ENCODE measurements at places on chromosomes 11 and 22.

GRCh38 chr11:48008951-48009270 lies 28.6 kb downstream of the PTPRJ start:
- peak; percentile 27 for DNase-seq

DNA sequence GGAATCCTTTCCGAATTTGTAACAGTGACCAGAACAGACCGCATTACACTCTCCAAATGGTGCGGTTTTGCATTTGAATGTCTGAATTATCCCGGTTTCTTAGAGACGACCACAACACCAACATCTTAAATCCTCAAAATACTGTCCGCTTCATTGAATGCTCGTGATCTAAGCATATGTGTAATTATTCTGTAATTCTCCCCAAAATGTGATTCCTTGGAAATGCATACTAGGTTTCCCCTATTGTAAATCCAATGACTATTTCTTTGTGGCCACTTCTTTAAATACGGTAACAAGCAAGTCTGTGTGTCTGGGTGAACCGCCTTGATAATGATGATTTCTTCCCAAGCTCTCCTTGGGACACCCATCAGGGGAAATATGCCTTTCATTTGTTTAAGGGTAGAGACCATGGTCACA lies 87.3 kb upstream of the DBX1 start:
- DNase-seq = no peak

- DNase-seq = no peak
Measured at GRCh38 chr22:38352436-38352835, 35.2 kb upstream of the CSNK1E start.

DNA sequence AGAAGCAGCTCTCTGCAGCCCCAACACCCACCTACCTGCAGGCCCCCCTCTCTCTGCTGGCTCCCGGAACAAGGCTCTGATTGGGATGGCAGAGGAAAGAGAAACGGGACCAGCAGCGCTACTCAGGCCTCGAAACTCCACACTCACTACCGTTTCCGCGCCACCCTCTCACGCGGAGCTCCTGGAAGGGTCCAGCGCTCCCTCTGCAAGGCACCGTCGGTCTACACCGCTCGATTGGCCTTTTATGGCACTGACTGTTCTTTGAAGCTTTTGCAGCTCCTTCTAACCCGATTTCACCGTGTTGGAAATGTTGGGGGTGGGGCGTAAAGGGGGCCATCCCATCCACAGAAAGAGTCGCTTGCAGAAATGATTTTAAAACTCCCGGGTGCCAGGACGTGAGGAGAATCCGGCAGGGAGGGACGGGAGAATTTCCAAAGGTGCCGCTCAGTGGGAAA lies 323 bp upstream of the PANX1 start:
- no peak for DNase-seq

DNA sequence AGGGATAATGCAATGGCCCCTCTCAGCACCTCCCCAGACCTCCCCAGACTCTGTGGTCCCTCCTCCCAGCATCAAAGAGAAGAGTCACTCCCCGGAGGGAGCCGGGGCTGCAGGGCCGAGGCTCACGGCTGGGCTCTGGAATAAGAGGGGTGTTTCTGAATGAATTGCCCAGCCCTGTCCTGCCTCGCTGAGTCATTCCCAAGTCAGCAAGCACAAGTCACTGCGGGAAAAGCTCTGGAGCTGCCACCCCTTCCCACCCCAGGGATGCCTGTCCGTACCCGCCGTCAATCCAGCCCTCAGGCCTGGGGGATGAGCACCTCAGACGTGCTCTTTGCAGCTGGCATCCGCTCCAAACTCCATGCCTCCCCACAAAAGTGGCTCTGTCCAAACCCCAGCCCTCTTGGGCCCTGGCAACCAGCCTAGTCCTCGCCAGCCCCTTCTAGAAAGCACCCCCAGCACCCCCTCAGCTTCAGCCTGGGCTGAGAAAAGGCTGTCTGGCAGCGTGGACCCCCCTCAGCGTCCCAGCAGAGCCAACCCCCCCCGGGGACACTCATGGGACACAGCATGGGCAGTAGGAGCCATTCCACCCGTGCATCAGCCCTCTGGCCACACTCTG lies 22.7 kb downstream of the CELSR1 start:
- no peak for DNase-seq

- no peak for DNase-seq
Measured at GRCh38 chr11:127925475-127925874, 661.9 kb downstream of the ETS1 start.

- DNase-seq = no peak
Measured at GRCh38 chr11:62857541-62857982, 18.2 kb upstream of the WDR74 start.

GRCh38 chr22:43440104-43440387 lies 28.2 kb downstream of the MPPED1 start:
- no peak for DNase-seq

DNA sequence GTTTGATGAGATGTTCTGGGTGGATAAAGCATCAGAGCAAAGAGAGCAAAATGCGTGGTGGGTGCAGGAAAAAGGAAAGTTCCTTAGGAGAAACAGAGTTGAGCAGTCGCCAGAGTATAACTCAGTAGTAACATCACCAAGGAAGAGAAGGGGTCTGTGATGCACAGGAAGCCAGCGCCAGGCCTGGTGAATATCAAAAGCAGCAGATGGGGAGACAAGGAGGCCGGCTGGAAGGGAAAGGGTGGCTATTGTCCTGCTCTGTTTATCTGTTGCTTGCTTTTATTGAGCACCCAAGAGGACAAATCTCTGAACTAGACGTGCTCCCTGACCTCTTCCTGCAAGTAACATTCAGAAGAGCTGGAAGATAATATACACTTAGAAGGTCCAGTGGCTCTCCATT lies 52.7 kb upstream of the GRAMD1B start:
- DNase-seq = no peak

DNA sequence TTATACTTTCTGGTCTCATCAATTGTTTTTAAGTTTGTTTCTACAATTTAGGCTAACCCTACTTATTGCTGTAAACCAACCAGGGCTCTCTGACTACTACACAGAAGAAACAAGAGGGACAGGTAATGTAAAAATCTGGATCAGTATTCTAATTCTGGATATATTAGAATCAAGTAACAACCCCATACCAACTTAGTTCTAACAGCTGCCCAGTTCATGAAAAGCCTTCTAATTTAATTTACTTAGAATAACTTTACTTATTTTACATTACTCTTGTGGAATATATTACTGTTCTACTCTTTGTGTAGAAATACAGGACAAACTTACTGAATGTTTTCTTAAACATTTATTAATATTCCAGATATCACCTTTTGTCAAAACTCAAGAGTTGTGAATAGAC lies 45.5 kb upstream of the DBX1 start:
- no peak for DNase-seq

GRCh38 chr22:17655289-17655688 lies 16.7 kb downstream of the BCL2L13 start:
- DNase-seq = no peak

DNA sequence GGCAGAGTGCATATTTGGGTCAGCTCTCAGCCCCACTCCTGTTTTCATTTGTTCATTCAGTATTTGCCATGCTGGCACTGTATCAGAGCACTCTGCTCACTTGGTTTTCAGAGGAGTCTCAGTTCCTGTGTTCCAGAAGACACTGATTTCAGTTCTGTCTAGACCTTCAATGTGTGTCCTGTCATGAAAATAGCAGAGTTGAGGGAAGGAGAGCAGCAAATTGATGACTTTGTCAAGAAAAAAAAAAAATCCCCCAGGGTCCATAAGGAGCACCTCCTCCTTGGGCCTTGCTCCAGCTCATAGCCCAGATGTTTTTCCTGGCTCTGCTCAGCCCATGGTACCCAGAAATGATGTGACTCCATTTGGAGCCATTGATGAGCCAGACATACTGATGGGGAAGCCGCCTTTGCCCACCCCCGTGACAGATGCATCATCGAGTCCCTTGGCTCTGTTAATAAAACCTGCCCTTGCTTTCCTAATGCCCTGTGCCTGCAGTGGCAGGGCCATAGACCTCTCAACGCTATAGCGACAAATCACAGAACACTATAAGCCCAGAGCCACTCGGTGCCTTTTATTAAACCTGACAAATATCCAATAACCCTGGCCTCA lies 107.0 kb downstream of the PKNOX2 start:
- no peak for DNase-seq

DNA sequence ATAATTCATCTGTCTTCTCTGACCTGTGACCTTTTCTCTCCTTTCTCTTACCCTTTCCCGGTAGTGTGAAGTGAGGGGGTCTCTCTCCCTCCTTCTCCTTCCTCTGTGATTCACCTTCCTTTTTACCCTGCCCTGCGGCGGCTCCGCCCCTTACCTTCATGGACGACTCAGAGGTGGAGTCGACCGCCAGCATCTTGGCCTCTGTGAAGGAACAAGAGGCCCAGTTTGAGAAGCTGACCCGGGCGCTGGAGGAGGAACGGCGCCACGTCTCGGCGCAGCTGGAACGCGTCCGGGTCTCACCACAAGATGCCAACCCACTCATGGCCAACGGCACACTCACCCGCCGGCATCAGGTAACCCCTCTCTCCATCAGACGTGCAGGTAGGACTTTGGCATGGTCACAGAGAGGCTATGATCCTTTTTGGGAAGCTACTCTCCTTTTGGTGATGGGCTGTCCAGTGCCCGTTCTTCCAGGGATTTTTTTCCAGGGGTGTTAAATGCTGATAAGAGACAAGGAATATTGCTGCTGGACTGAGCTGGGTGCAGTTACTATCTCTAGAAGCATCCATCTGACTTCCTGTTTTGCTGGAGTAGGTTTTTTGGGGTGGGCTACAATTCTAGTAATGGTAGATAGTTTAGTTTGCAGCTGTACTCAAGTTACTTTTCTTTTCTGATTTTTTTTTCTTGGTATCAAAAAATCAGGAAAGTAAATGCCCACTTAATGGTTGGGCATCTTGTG lies 29.9 kb downstream of the CTNND1 start:
- DNase-seq = no peak

- no peak for DNase-seq
Measured at GRCh38 chr11:123659311-123659710, 4.9 kb upstream of the SCN3B start.

DNA sequence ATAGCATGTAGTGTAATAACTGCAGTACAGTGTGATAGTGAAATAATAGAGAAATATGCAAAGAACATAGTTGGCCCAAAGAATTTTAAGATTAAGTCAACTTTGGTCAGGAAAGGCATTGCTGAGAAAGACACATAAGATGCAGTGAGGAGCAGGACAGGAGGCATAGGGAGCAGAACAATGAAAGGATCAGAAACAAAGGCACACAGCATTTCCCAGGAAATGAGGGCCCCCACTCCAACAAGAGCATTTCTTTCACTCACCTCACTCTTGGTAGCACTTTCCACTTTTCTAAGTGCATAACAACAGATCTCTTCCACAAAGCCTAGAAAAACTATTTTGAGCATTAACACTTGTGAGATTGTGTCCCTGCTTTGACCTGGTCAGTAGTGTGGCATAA lies 238.4 kb upstream of the FAT3 start:
- DNase-seq = no peak

DNA sequence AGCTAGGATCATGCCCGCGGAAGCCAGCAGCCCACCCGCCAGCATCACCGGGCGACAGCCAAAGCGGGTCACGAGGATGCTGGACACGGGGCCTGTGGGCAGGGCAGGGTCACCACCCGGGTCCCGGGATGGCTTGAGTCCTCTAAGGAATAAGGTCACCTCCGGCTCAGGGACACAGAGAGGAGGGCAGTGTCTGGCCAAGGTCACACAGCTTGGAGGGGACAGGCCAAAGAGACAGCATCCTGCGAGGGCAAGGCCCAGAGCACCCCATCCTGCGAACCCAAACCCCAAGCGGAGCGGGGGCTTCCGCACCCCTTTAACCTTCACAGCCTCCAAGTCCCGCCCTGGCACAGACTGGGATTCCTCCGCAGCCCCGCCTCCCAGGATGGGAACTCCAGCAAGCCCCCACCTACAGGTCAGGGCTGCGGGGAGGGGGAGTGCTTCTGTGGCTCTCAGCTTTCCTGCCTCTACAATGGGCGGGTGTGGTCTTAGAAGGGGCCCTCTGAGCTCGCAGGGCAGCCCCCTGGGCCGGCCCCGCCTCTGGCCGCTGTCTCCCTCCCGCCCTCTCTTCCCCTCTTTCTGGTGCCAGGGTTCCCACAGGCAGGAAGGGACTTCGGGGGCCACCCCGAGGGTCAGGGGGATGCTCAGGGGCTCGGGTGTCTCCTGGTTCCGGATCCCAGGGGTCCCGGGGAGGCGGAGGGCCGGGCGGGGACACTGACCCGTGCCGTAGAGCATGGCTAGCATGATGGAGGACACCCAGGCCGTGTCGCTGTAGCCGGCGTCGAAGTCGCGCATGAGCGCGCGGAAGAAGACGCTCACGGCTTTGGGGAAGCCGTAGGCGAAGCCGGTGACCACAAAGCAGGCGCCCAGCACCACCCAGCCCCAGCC lies 1.8 kb downstream of the SLC16A8 start:
- DNase-seq = no peak

GRCh38 chr11:65219930-65220213 lies 38.1 kb downstream of the CAPN1 start:
- DNase-seq = no peak

- DNase-seq = no peak
Measured at GRCh38 chr11:116409238-116409637, 363.5 kb downstream of the BUD13 start.

- DNase-seq = no peak
Measured at GRCh38 chr11:121741761-121742361, 289.1 kb upstream of the SORL1-AS1 start.

- no peak for DNase-seq
Measured at GRCh38 chr11:95792200-95792599, 1.9 kb downstream of the CEP57 start.

GRCh38 chr11:76208438-76209374 lies 2.4 kb upstream of the WNT11 start:
- DNase-seq = peak; percentile 62
